ELR (cell line): ENCODE measurements at places on chromosomes 11 and 22.

GRCh38 chr11:64264371-64264852 is 13.1 kb downstream of the PLCB3 start:
- no peak for DNase-seq

DNA sequence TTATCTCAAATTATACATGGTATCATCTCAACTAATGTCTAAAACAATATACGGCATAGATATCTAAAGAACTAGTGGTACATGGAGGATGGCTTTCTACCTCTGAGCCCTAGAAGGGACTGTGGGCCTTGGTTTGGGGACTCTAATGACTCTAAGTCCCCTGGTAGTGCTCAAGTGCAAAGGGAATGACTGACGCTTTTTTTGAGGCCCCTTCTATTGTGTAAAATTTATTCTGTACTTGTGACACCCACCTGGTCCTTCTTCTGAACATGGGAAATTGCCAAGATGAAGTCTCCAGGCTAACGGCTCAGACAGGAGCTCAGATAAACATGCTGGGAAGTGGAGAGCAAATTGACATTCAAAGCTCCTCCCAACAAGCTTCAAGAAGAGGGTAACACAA is 53.4 kb upstream of the IGLL5 start:
- no peak for DNase-seq

- no peak for DNase-seq
Measured at GRCh38 chr11:90795746-90796145, 572.9 kb upstream of the CHORDC1 start.

DNA sequence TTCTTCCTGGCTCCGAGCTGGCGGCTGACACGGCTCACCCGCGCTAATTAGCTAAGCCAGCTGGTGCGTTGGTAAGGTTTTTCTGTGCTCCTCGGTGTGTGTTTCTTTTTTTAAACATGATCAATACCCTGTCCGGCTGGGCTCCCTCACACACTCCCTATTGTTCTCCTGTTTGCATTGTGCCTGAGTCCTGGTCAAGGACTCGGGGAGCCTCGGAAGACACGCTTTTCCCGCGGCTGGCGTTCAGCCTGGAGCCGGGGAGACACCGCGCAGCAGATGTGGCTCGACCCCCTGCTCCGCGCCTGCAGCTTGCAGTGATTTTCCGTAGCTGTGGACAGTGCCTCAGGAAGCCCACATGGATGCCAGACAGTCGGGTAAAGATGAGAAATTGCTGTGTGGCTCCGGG is 454.9 kb upstream of the CADM1 start:
- DNase-seq: no peak

GRCh38 chr11:15884777-15885540 is 471.4 kb downstream of the SOX6 start:
- DNase-seq: no peak

GRCh38 chr11:116703421-116703820 is 69.4 kb downstream of the BUD13 start:
- DNase-seq: no peak

DNA sequence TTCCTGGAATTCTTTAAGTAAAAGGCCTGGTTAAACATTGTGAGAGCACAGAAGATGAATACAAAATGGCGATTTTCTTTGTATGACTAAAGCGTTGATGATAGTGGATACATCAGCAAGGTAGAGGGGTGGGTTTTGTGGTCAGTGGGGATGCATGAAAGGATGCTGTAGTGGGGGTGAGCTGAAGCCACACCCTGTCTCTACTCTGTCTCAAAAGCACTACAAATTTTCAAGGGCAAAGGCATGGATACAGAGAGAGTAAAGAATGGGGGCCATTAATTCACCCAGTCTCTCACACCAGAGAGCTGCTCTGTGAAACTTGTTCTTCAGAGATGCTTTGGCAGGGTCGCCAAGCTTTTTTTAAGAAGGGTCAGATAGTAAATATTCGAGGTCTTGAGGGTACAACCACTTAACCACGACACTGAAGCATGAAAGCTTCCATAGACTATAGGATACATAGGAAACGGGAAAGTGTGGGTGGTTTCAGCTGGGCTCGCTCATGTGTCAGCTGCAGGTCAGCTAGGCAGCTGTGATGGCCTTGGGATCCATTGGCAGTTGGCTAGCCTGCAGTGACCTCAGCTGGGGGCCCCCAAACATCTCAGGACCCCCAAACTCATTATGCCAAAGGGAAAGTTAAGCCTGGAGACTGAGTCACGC is 8.3 kb downstream of the TMEM138 start:
- DNase-seq: no peak

DNA sequence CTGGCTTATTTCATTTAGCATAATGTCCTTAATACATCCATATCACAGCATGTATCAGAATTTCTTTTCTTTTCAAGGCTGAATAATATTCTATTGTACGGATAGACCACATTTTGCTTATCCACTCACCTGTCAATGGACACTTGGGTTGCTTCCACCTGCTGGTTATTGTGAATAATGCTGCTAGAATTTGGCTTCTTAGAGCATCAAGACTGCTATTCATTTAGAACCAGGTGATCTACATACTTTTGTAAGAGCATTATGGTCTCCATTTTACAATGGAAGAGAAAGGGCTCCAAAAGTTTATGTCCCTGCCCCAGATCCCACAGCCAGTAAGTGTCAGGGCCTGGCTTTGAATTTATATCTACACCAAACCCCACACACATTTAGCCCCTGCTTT is 100.7 kb upstream of the CD82 start:
- peak; percentile 14 for DNase-seq

GRCh38 chr11:75593286-75593915 is 31.3 kb downstream of the SERPINH1 start:
- DNase-seq: no peak

- DNase-seq: no peak
Measured at GRCh38 chr11:10673501-10674062, 20.0 kb downstream of the IRAG1 start.

DNA sequence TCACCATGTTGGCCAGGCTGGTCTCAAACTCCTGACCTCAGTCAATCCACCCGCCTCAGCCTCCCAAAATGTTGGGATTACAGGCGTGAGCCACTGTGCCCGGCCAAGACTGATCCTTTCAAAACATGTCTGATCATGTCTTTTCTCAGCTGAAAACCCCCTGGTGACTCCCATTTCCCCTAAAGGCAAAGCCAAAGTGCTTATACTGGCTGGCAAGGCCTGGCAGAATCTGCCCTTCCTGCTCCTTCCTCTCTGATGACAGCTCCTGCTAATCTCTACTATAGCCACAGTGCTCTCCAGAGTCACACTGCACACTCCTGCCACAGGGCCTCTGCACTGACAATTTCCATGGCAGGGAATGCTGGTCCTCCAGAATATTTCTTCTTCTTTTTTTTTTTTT is 2.6 kb upstream of the MCHR1 start:
- DNase-seq: no peak

DNA sequence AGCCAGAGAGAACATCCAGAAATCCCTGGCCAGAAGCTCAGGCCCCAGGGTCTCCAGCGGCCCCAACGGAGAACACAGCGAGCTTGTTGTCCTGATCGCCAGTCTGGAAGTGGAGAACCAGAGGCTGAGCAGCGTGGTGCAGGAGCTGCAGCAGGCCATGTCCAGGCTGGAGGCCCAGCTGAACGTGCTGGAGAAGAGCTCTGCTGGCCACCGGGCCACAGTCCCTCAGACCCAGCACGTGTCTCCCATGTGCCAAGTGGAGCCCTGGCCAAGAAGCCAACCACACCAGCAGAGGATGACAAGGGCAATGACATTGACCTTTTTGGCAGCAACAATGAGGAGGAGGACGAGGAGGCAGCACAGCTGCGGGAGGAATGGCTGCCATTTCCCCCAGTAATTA is 20.6 kb upstream of the SCGB1D1 start:
- DNase-seq: no peak

- DNase-seq: no peak
Measured at GRCh38 chr22:46891382-46891951, 129.0 kb downstream of the TBC1D22A start.

DNA sequence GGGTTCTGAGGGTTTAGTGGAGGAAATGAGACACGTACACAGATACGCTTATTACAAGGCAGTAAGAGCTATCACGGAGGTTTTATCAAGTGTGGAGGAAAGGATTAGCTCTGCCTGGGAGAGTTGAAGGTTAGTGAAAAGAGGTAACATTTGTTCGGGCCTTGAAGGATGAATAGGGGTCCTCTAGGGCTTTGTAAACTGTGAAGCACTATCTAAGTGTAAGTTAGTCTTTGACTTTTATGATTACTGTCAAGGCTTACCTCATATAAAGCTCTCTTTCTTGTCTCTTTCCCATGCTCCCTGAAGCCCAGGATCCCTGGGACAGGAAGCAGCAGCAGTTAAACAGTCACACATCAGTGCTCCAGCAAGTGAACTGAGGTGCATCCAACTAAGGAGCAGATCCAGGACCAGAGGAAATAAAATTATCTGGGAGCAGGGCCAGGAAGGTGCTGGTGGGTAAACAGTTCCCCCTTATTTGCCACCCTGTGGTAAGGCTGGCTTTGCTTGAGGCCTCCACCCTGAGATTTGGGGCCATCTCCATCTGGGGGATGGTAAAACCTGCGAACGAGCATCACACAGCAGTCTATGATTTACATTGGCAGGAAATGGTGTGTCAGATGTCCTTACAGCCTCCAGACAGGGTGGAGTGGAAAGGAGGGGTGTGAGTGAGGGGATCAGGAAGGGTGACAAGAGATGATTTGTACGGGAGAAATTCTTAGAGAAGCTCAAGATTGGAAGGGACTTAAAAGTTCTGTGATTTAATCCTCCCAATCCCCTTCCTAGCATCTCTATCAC is 27.2 kb downstream of the GVQW3 start:
- peak; percentile 18 for DNase-seq

DNA sequence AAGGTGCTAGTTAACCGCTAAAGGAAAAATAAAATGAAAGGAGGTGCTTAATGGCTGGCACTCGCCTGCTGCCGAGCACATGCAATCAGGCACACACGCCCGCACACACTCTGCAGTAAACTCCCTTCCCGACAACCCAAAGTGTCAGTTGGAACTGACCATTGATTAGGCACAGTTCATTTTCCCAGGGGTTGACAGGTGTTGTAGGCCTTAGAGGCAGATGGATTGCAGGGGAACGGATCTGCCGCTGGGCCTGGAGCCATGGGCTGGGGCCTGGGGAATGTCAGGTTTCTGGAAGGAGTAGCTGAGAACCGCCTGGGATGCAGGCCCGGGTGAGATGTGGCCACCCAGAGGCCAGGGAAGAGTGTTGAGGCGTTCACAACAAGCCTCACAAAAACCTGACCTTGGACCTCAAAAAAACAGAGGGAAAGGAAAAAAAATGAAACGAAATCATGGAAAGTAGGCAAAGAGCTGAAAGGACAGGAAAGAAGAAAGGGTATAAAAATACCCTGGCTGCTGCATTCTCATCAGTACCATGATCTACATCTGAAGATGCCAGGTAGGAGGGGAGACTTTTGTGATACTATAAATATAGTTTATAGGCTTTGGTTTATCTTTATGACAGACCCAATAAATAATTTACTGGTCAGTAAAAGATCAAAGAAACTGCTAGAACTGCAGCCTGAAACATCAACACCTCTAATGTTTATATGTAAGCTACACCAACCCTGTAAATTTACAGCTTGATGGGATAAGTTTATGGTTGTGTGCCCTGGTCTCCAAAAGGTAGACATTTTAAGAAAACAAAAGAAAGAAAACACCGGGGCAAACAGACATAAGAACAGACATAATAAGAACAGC is 313.4 kb downstream of the BUD13 start:
- no peak for DNase-seq

DNA sequence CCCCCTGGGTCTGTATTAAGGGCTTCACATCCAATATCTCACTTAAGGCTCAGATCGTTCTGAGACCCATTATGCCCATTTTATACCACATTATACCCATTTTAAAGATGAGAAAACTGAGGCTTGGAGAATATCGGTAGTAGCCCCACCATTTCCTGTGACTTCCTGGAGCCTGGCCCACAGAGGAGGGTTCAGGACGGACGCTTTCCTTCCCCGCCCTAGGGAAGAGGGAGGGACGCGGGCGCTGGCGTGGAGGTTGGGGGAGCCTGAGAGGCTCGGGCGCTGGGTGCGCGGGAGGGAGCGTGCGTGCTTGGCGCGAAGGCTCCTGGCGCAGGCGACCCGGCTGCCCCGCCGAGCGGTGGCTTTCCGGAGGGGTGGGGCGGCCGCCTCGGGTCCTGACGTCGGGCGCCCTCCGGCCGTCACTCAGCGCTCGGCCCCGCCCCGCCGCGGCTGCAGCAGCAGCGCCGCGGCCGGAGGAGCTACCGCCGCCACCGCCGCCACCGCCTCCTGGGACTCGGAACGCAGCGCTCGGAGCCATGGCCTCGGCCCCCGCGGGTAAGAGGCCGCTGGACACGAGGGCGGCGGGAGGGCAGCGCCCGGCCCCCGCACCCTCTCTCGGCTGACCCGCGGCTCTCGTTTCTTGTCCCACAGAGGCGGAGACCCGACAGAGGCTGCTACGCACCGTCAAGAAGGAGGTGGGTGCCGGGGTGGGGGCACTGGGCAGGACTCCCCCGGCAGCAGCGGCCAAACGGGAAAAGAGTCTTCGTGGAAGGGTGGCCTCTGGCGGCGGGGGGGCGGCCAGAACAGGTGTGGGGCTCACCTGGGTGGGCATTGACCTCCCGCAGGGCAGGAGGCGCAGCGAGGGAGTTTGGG is at the start of gene SGSM1:
SGSM1 (plus strand) TSS at position 422 of the 873 bp plus-strand sequence; CDS start at position 537, 115 bp downstream.
- peak; percentile 47 for DNase-seq

GRCh38 chr11:7591107-7591894 is 77.5 kb downstream of the PPFIBP2 start:
- no peak for DNase-seq

DNA sequence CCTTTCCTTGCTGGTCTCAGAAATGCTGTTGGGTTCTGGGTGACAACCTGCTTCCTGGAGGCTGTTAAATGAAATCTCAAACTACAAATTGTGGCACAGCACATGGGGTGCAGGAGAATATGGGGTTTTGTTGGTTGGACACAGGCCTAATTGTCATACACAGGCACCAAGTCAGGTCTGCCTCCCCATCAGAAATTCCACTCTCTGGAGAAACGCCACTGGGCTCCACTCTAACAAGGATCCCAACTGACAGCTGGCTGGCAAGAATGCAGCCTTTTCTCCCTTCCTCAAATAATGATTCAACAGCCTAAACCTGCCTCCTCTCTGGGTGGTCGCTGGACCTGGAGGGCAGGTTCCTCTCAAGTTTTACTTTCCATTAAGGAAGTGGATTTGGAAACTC is 177.8 kb upstream of the NARS2 start:
- DNase-seq: no peak

- DNase-seq: no peak
Measured at GRCh38 chr11:33399421-33399820, 142.2 kb downstream of the HIPK3 start.

- no peak for DNase-seq
Measured at GRCh38 chr11:121225382-121225781, 67.2 kb upstream of the SC5D start.

GRCh38 chr22:30221121-30221992 is 25.2 kb downstream of the LIF start:
- no peak for DNase-seq

- peak; percentile 17 for DNase-seq
Measured at GRCh38 chr22:35868938-35869337, 151.3 kb downstream of the APOL5 start.
